Activated CD4-positive, CD25-positive, alpha-beta regulatory T cell (primary cell): ENCODE measurements at places on chromosomes 11 and 22.

DNA sequence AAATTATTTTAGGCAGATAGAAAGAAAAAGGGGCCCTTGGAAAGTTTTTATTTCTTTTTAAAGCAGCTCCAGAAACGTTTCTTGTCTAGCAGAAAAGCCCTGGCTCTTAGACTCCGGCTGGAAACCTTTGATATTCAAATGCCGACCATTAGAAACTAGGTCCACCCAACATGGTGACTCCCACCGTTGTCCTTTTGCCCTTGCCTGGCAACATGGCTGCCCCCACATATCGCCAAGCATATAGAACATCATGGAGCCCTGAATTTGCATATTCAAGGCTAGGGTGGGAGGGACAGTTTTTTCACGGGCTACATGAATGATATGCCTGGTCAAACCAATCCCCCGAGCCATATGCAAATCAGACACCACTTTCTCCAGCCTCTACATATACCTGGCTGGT, 1379.0 kb downstream of the LRRC4C start:
- no peak for DNase-seq

GRCh38 chr11:133403900-133404299, 128.4 kb downstream of the OPCML start:
- DNase-seq: no peak

DNA sequence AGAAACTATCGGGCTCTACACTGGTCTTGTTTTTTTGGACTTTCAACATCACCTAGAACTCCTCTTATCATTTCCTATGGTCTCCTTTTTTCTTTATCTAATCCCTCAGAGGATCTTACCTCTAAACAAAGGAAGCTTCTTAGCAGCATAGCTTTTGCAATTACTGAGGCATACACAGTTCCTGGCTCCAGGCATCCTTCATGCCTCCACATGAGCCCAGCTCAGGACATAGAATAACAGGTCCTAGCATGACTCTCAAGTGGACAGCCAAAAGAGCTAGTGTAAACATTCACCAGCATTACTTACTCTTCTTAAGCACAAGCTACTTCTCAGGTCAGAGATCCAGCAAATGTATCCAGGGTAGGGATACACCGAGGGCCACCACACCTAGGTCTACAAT, 17.1 kb downstream of the CFAP300 start:
- DNase-seq: no peak

DNA sequence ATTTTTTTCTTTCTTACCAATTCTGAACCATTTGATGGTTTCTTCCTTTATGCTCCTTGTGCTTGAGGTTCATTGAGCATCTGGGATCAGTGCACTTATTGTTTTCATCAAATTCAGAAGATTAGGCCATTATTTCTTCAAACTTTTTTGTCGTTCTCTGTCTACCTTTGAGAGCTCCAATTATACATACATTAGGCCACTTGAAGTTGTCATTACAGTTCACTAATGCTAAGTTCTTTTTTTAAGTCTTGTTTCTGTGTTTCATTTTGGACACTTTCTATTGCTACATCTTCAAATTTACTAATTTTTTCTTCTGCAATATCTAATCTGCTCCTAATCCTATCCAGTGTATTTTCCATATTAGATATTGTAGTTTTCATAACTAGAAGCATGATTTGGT, 40.8 kb downstream of the CDPF1 start:
- no peak for DNase-seq

DNA sequence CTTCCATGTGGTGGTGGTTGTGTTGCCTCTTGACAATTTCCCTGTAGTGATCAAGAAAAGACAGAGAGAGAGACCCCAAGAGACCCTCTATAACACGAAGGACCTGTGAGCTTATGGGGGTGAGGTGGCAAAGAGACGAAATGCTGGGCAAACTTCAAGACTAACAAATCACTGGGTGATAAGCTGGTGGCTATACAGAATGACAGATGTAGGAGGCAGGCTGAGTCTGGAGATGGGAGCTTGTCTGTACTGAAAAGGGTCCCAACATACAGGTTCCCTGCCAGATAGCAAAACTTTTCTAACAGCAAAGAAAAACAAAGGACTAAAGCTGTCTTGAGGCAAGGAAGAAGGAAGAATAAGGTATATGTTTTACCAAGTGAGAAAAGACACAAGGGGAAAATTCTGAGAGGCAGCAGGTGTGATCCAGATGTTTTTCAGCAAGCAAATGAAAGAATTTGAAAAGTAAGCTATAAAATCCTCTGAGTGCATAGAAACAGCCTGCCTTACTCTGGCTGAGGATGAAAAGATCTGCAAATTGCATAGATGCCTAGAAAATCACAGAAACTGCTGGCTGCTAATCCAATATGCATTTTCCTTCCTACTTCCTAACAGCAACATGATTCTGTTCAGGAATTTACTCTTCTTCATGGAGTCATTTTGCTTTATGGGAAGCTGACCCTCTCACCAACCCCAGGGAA, 21.9 kb upstream of the LYVE1 start:
- no peak for DNase-seq

- no peak for DNase-seq
Measured at GRCh38 chr11:130121445-130121978, 38.1 kb upstream of the ST14 start.

- no peak for DNase-seq
Measured at GRCh38 chr11:23423104-23423503, 562.8 kb upstream of the CCDC179 start.

DNA sequence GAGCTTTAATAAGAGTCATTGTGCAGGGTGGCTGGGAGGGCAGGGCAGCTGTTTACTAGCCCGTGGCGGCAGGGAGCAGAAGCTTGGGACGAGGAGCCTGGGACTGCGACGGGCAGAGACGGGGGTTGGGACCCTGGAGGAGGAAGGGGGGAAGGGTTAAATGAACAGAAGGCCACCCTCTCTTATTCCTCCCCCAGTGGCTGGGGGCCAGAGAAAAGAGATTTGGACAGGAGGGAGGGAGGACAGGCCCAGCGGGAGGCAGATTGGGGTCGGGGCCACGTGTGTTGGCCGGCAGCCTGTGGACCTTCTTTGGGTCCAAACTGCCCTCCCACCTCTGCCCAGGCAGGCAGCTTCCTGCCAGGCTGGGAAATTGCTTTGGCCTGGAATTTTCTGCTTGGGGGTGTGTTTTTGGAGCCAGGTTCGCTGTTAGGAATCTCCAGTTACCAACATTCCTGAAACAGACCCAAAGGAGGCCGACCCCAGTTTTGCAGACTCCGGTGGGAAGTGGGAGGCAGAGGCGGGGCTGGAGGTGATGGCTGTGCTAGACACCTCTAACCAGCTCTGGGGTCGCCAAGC, 50.2 kb downstream of the APOL3 start:
- DNase-seq: no peak

DNA sequence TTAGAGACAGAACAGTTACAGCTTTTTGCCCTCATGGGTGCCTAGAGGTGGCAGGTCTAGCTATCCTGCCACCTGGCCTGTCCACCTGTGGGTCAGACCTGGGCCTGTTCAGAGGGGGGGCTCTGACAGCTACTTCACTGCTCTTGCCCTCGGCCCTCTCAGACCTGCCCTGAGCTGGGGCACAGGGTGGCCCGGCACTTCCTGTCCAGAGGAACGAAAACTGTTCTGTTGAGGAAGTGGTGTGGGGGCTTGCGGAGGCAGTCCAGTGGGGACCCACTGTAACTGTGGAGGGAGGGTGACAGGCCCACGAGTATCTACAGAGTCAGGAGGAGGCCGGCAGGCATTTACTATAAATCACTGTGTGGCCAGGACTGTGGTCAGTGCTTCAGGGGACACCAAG, 16.2 kb downstream of the TESMIN start:
- no peak for DNase-seq

- no peak for DNase-seq
Measured at GRCh38 chr11:4441515-4441914, 7.6 kb upstream of the OR52K2 start.
